ENCODE measurements at places on chromosomes 6 and 20.

DNA sequence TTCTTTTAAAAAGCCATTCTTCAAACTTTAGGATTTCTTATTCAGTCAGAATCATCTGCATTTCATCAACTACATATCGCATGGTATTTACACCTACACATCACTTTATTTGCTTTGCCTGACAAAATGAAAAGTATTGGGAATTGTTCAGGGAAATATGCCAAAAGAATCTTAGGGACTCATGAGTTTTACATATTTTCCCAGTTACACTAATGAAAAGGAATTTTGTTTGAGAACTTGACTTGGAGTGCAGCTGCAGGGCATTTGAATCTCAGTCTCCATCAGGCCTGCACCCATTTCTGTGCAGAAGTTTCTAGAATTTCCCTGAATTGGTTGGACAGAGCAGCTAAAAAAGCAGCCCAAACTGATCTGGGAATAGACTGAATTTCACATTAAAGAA is 65.3 kb downstream of the MTHFD1L start:
- DNase-seq: peak; percentile 88

GRCh38 chr6:2412731-2413130 is 167.3 kb upstream of the GMDS start:
- peak; percentile 89 for DNase-seq

GRCh38 chr6:1043458-1043836 is 268.5 kb upstream of the FOXQ1 start:
- DNase-seq: no peak

DNA sequence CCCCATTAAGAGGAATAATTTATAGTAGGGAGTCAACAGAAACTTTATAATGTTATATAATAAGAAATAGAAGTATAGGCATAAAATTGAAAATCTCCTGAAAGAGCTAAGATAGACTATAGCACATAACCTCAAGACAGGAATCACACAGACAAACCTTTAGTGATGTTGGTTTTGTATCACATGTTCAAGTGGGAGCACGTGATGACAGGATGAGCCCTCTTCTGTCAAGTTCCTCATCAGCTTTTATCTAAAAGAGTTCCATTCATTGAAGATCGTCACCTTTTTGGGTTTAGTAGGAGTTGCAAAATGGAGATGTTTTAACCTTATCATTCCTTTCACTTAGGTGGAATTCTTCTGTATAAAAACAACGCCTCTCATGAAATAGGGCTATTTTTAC is 127.0 kb downstream of the MCHR2 start:
- no peak for DNase-seq

GRCh38 chr6:30167101-30167500 is 3.8 kb downstream of the TRIM15 start:
- DNase-seq: no peak

GRCh38 chr20:62671765-62672164 is 29.5 kb downstream of the SLCO4A1 start:
- no peak for DNase-seq

GRCh38 chr20:48169650-48170225 is 384.5 kb upstream of the SULF2 start:
- no peak for DNase-seq

DNA sequence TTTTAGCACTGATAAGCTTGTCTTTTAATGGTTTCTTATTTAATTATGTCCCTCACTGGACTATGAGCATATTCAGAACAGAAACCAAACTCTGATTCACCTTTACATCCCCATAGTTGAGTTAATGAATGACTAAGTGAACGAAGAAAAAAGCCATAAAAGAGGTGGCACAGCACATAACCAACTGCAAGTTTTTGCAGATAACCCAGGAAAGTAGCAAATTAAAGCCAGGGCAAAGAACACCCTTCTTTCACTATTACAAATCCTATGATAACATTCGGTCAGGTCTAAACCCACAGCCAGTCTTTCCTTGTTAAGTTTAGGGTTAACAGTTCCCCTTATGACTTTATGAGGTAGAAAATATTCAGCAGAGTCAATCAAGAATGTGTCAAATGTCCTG is 102.7 kb downstream of the RIN2 start:
- no peak for DNase-seq

GRCh38 chr6:125114248-125114858 is 39.2 kb upstream of the TPD52L1 start:
- no peak for DNase-seq

GRCh38 chr20:25195962-25196785 is 662 bp downstream of the ENTPD6 start:
- peak; percentile 66 for DNase-seq

DNA sequence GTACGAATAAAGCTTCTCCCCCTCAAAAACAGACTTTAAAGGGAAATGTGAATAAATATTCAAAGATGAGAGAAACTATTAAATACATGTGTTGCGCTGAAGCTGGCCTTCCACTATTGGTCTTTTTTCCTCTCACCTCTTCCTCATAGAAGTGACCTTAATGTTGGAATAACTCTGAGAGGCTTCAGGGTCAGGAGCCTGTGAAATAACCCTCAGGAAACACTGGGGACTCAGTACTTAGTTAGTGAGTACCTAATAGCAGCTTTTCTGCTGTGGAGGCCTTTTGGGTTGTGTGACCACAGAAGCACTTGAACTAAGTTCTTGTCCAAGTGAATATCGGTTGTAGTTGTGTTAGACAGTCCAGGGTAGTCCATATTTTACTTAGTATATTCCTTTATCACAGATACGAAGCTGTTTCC is 799 bp upstream of the SHPRH start:
- DNase-seq: no peak

GRCh38 chr6:56073761-56074160 is 173.6 kb downstream of the COL21A1 start:
- no peak for DNase-seq

DNA sequence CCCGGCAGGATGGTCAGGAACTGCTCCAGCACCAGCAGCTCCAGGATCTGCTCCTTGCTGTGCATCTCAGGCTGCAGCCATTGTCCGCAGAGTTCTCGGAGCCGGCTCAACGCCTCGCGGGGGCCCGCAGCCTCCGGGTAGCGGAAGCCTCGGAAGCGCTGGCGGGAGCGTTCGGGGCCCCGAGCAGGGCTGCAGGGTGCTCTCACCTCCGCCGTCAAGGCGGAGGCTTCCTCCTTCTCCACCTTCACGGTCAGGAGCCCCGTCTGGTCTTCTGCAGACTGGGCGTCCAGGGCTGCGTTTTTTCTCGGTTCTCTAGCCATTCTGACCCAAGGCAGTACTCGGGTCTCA is 434 bp downstream of the ZKSCAN4 start:
- no peak for DNase-seq

GRCh38 chr6:2448826-2449571 is 203.6 kb upstream of the GMDS start:
- peak; percentile 89 for DNase-seq
